ENCODE measurements at places on chromosomes 11 and 22.
A peak's percentile ranks its signal among the peaks of the same experiment; 100 is the strongest.

GRCh38 chr11:69207165-69207889 is 51.6 kb downstream of the SMIM38 start:
- DNase-seq, result peak; percentile 16

DNA sequence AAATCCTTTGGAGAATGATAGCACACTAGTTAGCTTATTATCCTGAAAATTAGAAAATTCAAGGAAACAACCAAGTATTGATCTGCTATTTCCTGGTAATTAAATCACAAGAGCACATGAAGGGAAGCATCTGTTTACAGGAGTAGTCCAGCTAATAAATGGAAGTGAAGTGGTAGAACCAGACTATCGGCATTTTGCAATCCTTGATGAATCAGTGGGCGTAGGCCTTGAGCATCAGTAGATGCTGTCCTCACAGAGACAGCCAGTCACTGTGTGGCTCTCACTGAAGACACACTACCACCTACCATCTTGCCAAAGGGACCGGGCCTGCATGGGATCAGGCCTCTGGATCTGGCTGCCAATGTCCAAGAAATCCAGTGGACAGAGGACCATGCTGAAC is 69.8 kb downstream of the FBLN1 start:
- DNase-seq, result no peak

GRCh38 chr22:21754523-21754922 is 18.9 kb upstream of the YPEL1 start:
- no peak for DNase-seq

- DNase-seq, result no peak
Observed at GRCh38 chr11:65503949-65504673, 5.3 kb downstream of the MALAT1 start.

- peak; percentile 84 for DNase-seq
Observed at GRCh38 chr11:70176940-70177689, 26.0 kb upstream of the FADD start.

DNA sequence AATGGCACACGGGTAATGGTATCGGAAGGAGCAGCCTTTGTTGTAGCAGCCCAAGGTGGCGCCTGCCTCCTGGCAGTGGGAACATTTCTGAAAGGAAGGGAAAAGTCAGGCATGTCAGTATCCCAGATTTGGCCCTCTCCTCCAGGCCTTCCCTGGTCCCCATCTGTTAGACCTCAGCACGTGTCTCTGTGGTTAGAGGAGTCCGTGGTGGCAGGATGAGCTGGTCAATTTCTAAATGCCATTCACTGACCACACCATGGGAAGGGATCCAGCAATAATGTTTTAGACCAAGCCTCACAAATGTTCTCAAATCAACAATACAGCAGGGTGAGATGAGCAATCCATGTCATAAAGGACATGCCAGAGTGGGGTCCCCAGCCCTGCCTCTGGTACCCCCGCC is 49.0 kb upstream of the CYP2D6 start:
- DNase-seq, result no peak

GRCh38 chr11:83773950-83774880 is 488.0 kb upstream of the CCDC90B start:
- no peak for DNase-seq

DNA sequence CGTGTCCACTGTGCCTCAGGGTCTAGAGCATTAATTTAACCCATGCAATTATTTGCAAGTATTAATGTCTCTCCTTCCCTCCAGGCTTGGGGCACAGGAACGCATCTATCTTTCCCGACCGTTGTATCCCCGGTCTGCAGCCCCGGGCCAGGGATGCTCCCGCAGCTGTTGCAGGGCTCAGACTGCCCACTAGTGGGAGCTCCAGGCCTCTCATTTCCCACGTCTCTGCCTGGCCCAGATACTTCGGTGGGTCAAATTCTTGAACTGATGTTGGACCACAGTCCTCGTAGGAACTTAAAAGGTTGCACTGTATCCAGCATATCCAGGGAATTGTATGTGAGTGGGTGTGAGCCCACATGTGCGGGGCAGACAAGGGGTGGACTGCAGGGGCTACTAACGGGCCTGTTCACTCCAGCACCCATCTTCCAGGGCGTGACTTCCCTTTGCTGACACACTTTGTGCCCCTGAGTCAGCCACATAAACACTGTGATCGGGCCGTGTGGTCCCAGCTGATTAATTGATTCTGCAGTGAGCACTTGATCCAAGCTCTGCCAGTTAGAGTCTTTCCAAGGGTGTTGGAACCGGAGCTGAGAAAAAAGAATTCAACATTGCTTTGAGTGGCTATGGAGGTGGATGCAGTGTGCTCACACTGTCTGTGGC is 451.3 kb downstream of the TBC1D22A start:
- peak; percentile 74 for DNase-seq

DNA sequence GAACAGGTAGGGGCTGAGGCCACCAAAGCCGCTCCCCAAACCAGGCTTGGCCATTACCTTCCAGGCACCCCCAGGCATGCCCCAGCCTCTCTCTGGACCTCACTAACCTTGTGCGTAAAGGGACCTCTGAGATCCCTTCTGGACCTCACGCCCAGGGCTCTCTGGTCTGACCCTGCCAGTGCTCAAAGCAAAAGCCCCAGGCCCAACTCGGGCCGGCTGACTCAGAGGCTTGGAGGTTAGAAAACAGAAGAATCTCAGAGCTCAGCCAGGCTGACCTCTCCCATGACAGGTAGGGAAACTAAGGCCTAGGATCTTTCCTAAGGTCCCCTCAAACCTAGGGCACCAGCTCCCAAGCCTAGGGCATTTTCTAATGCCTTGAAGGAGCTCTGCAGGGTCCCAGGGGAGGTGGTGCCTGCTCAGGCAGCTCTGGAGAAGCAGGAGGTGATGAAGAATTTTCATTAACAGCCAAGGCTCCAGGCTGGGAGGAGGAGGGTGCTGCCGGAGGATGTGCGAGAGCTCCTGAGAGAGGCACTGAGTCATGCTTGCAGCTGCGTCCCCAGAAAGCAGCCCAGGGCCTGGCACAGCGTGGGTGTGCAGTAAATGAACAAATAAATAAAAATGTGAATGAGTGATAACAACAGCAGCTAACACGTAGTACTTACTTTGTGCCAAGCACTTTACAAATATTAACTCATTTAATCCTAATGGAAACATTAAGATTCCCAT is 25.6 kb downstream of the ARRB1 start:
- peak; percentile 83 for DNase-seq

GRCh38 chr11:77106321-77106720 is 3.7 kb downstream of the OMP start:
- no peak for DNase-seq

DNA sequence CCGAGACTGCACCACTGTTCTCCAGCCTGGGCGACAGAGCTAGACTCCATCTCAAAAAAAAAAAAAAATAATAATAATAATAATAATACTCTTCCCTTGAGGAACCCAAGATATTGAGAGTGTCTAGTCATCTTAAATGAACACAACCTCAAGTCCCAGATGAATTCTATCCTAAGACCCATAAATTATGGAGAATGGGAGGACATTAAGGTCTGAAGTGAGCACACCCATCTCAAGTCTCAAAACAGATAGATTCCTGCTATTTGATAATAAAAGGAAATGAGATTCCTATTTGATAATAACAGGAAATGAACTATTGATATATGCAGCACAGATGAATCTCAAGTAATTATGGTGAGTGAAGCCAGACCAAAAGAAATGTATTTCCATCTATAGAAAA is 51.5 kb downstream of the MAPK1 start:
- no peak for DNase-seq

GRCh38 chr11:126181939-126182730 is 29.3 kb downstream of the RPUSD4 start:
- DNase-seq, result no peak

DNA sequence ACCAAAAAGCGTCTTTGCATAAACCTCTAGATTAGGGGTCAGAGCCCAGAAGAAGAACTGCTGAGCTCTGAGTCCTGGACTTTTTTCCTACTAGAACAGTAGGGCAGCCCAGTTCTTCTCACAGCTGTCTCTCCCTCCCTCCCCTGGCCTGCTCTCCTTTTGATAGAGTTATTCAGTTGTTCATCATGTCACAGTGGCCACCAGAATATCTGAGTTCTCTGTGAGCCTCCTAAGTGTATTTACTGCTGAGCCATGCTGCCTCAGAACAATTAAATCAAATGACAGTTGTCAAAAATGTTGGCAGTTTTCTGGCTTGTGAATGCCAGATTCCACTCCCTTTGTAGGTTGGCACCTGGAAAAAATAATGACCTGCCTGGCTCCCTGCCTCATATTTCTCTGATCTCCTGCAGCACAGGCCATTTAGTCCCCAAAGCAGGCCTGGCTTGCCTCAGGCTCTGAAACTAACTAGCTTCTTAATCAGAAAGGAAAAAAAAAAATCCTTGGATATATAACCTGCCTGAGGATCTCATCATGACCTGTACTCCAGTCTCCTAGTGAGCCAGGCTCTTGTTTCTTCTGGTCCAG is 377.4 kb upstream of the LARGE1 start:
- DNase-seq, result no peak

GRCh38 chr11:116215471-116216113 is 557.2 kb downstream of the BUD13 start:
- DNase-seq, result peak; percentile 38

DNA sequence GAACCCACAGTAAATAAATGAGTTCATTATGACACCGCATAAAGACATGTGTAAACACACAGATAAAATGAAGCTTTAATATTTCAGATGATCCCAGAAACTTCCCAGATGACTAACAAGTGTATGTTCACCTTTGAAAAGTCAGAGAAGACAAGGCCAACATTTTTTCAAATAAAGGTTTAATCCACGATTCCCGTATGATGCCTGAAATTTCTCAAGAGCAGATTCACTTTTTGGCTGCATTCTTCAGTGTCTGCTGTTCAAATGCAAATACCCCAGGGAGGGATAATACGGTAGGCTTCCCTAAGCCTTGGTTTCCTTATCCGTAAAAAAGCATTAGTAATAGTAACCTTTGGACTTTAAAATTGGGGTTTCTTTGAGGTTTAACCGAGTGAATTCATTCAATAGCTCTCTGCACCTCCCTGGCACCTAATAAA is 62.5 kb downstream of the SYTL2 start:
- DNase-seq, result no peak

DNA sequence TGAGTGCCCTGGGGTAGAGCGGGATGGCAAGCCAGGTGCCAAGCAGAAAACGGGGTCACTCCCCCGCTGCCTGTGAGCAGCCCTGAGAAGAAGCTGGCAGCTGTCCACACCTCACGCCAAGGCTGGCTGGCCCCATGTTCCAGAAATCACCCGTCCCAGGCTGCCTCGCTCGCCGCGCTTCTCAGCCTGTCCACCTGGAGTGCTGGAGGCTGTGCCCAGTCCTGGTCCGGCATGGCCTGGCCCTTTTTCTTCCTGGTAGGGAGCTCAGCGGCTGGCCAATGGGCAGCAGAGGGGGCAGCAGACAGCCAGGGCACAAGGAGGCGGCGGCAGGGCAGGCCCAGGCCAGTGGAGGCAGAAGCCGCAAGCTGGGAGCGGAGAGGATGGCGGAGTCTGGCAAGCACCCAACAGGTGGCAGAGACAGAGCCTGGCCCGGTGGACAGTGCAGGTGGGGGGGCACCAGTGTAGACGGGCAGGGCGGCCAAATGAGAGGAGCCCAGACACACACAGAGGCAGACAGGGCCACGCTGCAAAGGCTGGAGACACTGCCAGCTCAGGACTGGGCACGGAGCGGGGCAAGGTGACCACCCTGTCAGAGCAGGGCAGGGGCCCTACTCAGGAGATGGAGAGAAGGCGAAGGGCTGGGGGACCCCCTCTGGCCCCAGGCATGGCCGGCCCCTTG is 37.2 kb upstream of the TH start:
- peak; percentile 50 for DNase-seq

DNA sequence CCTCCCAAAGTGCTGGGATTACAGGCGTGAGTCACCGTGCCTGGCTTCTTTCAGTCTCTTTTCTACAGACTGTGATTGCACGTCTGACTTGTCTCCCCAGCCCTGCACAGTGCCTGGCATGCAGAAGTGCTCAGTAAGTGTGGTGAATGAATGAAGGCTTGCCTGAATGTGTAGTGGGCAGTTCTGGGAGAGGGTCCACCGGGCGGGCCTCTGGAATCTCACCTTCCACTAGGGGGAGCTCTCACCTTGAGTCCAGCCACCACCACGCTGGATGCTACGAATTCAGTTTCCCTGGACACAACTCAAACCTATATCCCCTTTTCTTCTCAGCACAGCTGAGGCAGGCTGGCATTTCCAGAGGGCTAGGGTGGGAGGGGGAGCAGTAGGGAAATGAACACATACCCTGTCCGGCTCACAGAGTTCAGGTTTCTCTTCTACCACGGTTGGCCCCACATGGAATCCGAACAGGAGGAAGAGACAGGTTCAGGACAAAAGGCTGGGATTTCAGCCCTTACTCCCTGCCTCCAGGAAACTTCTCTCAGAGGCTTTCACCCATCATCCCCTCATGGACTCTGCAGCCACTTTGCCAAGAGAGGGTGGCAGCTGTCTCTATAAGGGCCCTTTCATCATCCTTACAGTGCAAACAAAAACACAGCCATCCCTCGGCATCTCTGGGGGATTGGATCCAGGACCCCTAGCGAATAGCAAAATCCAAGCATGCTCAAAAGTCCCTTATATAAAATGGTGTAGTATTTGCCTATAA is 86.8 kb downstream of the NECTIN1 start:
- DNase-seq, result no peak

GRCh38 chr11:43419460-43419859 is 60.7 kb downstream of the TTC17 start:
- DNase-seq, result no peak

- no peak for DNase-seq
Observed at GRCh38 chr11:64694821-64695365, 28.1 kb downstream of the NRXN2 start.

DNA sequence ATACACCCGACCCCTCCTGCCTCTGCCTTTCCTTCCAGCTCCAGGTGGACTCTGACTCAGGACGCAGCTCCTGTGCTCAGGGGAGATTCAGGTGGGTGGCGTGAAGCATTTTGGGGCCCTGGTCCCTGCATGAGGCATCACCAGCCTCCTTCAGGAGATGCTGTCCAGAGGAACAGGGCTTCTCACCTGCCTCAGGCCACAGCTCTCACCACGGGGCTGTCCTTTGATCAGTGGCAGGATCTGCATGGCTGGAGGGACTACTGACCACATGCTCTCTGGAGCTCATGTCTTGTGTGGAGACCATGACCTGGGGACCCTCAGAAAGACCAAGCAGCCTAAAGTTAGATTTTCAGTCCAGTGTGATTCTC is 58.8 kb downstream of the GGTLC2 start:
- no peak for DNase-seq

DNA sequence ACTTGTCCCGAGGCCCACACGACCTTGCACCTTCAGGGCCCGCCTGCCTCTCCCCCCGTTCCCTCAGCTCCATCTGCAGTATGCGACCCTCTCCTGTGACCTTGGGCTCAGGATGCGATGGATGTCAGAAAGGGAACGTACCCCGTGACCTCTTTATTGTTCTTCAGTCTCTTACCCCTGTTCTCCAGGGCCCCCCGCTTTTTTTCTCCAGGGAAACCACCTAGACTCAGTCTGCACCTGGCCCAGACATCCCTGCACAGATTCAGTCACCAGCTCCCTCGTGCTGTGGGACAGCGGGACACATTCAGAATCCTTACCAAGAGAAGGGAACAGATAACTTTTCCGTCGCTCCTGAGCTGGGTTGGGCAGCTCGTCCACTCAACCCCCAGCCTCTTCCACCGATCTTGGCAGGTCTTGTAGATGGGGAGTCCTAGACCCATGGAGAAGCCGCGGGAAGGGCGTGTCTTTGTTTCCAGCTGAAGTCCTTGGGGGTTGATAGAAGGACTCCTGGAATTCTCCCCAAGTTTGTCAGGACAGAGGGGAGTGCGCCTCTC is 1.4 kb upstream of the PHOX2A start:
- no peak for DNase-seq

GRCh38 chr11:44681698-44682097 is 45.1 kb upstream of the TSPAN18 start:
- DNase-seq, result no peak

- no peak for DNase-seq
Observed at GRCh38 chr22:44726439-44726838, 24.4 kb downstream of the PRR5 start.
